ENCODE measurements at places on chromosomes 12 and 14.

DNA sequence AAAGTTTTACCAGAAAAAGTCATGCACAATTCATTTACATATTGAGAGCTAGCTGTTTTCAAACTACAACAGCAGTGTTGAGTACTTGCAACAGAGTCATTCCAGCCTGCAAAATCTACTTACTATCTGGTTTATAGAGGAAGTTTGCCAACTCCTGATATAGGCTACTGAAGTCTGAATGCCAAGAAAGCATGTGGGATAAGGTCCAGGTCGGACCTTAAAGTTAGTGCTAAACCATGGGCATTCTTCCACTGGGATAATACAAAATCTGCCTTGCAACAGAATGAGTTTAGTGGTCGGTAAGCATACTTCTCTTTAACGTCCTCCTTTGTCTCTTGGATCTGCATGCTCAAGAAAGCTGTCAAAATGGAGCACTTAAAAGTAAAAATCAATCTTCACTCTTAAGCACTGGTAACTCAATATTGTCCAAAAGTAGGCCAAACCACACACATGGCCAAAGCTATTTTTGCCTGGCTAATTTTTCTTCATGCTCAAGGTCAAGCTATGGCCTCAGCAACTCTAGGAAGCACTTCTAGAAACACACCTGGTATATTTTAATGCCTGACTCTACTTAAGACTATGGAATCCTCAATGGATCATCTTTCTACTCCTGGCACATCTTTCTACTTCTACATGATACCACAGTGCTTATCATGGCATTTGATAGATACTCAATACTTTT is 364.9 kb upstream of the KITLG start:
- no peak for DNase-seq

DNA sequence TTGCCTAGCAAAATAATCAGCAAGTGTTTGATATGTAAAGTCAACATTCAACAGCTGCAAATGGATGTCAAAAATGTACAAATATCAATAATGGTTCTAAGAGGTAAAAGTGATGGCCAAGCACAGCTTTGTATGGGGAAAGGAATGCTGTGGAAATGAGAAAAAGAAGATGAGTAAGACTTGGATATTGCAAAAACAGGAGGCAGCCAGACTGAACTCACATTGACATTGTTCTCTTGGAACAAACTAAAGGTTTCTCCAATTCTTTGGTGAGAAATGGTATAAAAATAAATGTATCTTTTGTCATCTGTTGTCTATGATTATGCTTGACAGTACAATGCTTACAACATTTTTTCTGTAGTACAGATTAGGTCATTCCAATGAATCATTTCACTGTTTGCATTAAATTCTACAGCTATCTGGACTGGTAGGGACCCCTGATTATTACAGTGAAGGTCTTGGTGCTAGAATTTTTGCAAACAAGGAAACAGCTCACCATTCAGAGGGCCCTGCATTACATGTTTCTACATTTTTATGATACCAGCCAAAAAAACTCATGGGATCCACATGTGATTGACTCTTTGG is 465.7 kb downstream of the NOVA1 start:
- no peak for DNase-seq

- no peak for DNase-seq
These were observed 213.9 kb downstream of the TBX5 start for GRCh38 chr12:114192013-114192412.

DNA sequence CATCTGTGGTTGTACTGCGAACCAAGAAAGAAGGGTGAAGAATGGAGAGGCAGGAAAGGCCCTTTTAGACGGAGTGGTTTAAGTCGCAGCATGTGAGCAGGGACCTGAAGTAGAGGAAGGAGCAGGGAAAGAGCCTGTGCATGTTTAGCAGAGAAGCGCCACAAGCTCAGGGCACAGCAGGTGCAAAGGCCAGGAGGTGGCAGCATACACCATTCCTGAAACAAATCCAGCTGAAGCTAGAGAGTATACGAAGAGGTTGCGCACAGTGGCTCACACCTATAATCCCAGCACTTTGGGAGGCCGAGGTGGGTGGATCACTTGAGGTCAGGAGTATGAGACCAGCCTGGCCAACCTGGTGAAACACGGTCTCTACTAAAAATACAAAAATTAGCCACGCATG is 49.9 kb downstream of the HELB start:
- peak; percentile 61 for DNase-seq

DNA sequence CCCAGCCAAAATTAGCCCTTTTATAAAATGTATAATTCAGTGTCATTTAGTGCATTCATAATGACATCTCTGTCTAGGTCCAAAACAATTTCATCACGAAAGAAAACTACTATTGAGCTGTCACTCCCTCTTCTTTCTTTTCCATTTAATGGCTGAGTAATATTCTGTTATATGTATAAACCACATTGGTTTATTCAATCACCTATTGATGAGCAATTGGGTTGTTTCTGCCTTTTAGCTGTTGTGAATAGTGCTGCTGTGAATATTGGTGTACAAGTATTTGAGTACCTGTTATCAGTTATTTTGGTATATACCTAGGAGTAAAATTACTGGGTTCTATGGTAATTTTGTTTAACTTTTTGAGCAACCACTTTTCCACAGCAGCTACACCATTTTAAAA is 7.2 kb downstream of the DNM1L start:
- no peak for DNase-seq

DNA sequence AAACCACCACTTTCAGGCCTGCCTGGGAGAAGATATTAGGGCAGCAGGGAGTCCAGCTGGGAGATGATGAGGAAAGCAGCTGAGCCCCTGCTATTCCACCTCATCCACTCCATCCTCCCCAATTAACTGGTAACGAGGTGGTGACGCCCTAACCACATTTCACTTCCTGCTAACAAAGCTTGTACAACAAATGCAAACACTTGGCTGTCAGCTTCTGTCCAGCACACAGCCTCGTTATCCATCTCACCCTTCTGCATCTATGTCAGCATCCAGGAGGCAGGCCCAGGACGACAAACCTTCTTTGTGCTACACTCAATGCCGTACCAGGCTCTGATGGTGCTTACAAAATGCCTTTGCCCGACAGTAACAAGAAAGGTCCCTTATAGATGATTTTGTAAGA is 225.4 kb downstream of the APAF1 start:
- no peak for DNase-seq

GRCh38 chr14:91410771-91411536 is 6.7 kb downstream of the CCDC88C start:
- no peak for DNase-seq

- DNase-seq, result peak; percentile 34
These were observed 185.1 kb upstream of the C14orf180 start for GRCh38 chr14:104394409-104394851.

GRCh38 chr12:124381456-124382296 is 86.8 kb downstream of the RFLNA start:
- no peak for DNase-seq

DNA sequence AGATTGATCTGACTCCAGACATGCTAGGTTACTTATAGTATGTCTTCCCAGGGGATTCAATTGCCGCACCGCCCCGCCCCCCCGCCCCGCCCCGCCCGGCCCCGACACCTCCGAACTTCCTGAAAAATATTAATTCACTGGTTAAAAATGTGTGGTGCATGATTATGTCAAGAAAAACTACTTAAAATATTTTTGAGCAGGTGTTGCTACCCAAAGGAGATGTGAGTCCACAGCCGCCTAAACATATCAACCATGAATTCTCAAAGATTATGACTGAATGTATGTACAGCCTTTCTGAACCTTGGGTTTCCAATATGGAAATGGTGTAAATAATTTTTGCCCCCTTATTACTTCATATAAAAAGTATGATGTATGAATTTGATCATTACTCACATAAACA is 2.7 kb upstream of the RIMKLB start:
- DNase-seq, result no peak

- no peak for DNase-seq
These were observed 15.9 kb upstream of the LRRK2 start for GRCh38 chr12:40208707-40209446.

DNA sequence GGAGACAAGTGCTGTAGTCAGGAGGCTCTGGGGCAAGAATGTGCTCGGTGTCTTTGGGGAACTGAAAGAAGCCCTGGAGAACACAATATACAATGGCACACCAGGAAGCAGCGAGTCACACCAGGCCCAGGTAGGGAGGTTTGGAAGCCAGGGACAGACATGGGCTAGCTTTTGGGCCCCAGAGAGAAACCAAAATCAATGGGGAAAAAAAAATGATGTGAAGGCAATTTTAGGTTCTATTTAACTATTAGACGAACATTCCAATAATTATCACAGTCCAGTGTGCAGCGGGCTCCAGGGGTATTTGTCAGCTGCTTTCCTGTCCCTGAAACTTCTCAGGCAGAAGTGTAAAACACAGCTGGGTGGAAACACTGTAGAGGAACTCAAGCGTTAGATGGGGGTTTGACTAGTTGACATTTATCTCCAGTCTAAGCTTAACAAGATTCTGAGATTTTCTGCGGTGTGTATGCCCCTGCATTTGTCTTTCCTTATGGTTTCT is 21.8 kb upstream of the EGLN3 start:
- DNase-seq, result no peak

DNA sequence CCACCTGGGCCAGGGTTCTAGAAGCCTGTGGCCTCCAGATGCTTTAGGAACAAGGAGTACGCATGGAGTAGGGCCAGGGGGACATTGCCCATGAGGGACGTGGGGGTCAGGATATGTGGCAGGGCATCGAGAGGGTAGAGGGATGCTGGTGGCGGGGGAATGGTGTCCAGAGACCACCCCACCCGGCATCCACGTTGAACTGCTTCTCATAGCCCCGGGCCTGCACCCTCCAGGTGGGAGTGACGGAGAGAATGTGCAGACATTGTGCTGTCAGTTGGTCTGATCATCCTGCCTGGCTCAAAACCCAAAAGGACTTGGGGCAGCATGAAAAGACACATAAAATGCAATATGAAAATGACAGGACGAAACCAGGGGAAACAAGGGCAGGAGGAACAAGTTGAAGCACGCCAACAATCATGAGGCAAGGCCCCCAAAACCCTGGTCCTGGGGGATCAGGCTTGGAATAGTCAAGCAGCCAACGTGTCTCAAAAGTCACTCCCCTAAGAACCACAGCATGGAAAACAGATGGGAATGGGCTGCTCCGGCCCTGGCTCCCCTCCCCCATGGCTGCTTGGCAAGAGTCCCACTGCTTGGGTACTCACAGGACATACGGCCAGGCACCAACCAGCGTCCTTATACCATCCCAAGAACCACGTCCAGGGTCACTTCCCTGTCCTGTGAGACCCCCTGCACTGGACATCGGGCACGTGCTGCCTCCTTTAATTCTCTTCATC is 117.9 kb downstream of the DICER1 start:
- no peak for DNase-seq

- DNase-seq, result no peak
These were observed 28.3 kb upstream of the FZD10 start for GRCh38 chr12:130133851-130134562.

DNA sequence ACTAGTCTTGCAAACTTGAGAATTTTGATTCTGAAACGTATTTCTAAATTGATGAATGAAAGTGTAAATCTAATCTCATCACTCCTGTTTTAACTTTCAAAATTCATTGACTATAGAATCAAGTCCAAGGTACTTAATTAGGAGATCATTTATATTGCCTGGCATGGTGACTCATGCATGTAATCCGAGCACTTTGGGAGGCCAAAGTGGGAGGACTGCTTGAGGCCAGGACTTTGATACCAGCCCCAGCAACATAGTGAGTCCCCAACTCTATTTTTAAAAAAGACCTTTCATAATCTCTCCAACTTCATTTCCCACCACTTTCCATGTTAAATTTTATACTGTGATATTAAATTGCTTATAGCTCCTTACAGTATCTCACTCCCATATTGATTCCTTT is 3.0 kb upstream of the MIPOL1 start:
- no peak for DNase-seq

- DNase-seq, result no peak
These were observed 34.7 kb downstream of the CCDC92 start for GRCh38 chr12:123937707-123938591.

DNA sequence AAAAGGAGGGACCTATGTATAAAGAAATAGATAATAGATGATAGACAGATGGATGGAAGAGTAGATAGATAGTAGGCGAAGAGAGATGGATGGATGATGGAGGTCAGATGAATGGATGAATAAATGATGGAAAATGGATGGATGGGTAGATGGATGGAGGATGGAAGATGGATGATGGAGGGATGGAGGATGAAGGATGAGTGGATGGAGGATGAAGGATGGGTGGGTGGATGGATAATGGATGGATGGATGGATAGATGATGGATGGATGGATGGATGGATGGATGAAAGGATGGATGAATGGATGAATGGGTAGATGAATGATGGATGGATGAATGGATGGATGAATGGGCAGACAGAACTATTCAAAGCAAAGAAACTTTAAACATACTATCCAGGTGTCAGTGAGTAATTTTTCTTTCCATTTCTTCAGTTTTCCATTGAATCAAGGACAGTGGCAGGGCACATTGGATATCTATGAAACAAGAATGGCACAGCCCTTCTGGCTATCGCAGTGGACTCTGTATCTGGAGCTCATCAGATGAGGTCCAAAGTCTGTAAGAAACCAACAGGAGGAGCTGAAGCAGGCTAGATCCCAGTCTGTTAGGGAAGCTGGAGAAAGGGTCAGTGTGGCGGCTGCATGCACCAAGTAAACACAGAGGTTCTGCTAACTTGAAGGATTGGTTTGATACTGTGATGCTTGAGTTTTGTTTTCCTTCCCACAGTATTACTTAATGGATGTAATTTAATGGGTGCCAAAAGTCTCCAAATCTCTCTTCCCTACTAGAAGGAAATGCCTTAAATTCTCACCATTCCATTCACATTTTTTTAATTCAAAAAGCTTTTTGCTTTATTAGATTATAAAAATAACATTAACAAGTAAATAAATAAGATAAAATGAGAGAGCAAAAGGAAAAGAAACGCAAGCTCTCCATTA is 18.1 kb upstream of the MED13L start:
- no peak for DNase-seq

All from NCI-H526 (cell line).